Stimulated activated CD4-positive, alpha-beta T cell treated with anti-CD3 and anti-CD28 coated beads, Interleukin-12 subunit alpha, Interleukin-12 subunit beta, amount 100 ng/mL, for 4 hours (primary cell): ENCODE measurements at places on chromosomes 11 and 22.

- DNase-seq: no peak
Observed at GRCh38 chr22:20413217-20414058, 19.5 kb downstream of the ZNF74 start.

DNA sequence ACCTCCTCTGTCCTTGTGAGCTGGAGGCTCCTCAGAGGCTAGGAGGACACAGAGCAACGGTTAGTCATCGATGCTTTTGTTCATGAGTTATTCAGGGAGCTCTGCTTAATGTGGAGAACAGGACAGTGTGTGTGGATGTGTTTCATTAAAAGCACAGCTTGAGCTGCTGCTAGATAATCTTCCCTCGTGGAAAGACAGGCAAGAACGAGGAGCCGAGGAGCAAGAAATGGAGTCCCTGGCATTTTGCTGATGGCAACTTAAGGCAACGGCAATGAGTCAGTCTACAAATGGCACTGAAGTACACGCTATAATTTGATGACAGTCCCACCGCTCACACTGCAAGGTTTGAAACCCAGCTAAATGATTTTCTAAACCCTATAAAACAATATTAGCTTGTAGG is 106.2 kb downstream of the IGLL1 start:
- no peak for DNase-seq

DNA sequence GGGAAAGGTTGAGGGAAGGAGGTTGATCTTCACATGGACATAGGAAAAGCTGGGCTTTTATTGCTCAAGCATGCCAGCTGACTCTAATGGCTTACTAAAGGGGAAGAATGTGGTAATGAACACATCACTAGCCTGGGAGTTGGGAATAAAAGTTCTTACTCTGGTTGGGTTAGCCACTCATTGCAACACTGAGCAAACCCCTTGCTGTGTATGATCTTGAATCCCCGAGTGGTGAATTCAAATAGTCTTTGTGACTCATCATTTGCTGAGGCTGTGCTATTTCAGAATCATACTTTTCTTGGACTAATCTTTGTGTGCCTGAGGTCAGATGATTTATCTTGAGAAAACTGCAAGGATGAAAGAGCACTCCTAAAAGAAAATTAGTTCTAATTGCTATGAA is 304.1 kb upstream of the ANO5 start:
- DNase-seq: no peak

DNA sequence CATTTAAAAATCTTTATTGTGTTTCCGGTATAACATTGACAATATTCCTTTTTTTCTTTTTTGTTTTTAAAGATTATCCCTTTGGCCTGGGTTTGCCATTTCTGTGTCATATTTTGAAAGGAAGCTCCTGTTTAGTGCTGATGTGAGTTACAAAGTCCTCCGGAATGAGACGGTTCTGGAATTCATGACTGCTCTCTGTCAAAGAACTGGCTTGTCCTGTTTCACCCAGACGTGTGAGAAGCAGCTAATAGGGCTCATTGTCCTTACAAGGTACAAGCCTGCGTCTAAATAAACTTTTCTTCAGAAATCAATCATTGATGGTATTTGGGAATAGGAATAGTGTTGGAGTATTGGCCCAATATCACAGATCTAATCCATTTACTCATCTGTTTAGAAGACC is 19.8 kb downstream of the PIWIL4 start:
- DNase-seq: no peak

DNA sequence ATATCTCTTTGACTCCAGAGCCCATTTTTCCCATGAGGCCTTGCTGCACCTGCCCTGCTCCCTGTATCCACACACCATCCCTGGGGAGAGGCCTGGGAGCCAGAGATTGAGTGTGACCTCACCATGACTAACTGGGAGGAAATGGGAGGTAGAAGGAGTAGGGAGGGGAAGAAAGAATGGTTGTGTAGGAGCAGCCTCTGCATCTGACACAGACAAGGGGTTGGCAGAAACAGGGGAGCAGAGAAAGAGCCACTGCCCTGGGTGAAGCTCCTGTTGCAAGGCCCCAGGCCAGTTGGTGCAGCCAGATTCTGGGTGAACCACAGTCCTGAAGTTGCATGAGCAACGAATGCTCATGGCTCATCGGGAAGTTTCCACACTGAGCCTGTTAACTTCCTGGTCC is 32.4 kb downstream of the POU2F3 start:
- no peak for DNase-seq
